ENCODE measurements at places on chromosomes 2 and 18.

GRCh38 chr2:178295115-178295514 lies 100.8 kb downstream of the OSBPL6 start:
- DNase-seq, result no peak

GRCh38 chr2:112662704-112663103 lies 17.0 kb downstream of the SLC20A1 start:
- no peak for DNase-seq

DNA sequence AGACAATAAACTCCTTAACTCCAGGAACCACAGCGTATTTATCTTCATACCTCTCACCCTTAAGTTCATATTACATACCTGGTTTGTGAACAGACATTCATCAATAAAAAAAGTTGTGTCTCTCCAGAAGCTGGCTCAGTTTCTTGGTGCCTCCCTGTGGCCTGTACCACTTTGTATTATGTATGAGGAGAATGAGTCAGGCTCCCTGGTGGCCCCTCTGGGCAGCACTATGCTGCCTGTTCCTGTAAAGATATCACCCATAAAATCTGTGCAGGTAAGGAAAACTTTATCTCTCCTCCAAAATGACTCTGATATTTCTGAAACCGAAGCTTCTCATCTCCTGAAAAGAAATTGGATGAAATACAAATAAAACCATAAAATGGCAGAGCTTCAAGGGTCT lies 198.4 kb upstream of the NT5C1B start:
- DNase-seq, result no peak

DNA sequence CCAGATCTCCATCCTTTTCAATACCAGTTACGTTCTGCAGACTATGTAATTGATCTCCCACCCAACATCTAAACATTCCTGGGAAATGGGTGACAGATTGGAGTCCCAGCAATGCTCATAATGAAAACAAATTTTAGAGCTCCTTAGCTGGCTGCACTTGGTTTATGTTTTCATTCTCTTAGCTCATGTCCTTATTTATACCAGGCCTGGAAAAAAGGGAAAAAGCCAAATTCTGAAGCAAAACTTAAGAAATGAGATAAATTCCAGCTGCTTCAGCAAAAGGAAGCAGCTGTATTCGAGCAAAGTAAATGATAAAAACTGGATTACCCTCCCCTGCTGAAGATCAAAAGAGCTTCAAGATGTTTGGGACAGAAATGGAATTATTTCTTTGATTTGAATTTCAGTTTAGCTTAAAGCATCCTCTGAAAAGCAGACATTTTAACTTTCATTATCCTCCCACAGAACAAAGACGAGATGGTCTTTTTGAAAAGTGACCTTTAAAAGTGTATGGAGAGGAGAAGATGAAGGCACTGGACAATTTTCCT lies 196.5 kb upstream of the THUMPD2 start:
- no peak for DNase-seq

DNA sequence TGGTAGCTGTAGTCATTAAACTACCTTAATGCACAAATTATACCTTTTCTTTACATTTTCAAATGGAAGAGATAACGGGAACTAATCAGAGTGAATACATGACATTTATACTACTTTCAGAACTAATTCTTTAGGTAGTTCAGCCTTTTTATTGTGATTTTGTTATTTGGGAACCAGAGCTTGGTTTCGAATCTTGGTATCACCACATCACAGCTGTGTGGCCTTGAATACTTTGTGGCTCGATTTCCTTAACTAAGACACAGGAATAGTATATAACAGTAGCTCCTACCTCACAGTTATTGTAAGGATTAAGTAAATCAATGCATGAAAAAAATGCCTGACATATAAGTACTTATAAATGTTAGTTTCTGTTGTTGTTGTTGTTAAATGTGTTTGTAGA lies 240.0 kb downstream of the WDR7 start:
- DNase-seq, result no peak

DNA sequence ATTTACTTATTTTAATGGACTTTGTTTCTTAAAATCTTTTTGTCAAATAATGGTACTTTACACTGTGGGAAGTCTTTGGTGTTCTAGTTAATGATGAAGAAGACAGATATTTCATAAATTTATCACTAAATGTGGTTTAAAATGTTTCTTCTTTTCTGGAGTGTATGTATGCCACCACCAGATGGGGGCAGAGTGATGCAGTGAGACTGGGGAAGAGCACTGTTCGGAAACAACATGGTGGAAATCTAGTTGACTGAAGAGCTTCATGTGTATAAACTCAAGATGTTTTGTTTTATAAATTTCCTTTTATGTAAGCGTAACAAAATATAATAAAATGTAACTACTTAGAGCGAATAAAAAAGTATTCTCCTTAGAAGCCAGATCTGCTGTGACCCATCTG lies 195.1 kb downstream of the KCNE4 start:
- peak; percentile 24 for DNase-seq

DNA sequence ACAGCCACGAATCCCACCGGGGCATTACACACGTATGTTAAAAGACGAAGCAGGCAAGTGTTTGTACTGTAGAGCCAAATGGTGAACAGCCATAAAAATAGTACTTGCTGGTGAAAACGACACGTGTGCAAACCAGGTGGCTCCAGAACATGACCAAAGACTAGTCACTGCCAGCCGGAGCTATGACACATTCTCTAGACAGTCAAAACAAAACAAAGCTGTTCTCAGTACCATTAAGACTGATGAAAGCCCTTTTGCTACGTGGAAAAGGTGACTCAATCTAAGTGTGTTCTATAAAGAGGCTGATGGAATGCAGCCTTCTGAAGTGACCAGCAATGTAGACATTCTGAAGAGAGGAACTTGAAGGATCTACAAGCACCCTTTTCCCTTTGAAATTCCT lies 367.7 kb upstream of the NETO1 start:
- DNase-seq, result peak; percentile 96

DNA sequence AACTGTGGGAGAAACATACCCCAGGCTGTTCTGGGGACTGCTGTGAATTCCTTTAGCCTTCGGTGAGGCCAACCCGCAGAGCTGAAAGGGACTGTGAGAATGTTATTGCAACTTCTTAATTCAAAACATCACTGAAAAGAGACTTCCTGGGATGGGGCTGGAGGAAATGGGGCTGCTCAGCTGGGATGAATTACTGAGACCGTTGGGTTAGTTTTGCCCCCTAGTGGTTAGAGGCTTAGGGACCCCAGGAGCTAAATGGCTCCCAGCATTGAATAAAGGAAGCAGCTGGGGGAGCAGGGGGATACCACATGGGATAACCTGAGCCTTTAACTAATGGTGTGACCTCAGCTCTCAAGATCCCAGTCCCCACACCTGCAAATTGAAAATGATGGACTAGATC lies 941.1 kb upstream of the FANCL start:
- DNase-seq, result no peak
